ENCODE measurements at places on chromosomes 11 and 22. TPM values are rescaled to one million over a fixed set of nuclear protein-coding genes. Genes with fewer than 3 reads are reported as not detected.

- ATAC-seq, result no peak
These were observed 13.6 kb upstream of the OMP start for GRCh38 chr11:77089004-77089545.

DNA sequence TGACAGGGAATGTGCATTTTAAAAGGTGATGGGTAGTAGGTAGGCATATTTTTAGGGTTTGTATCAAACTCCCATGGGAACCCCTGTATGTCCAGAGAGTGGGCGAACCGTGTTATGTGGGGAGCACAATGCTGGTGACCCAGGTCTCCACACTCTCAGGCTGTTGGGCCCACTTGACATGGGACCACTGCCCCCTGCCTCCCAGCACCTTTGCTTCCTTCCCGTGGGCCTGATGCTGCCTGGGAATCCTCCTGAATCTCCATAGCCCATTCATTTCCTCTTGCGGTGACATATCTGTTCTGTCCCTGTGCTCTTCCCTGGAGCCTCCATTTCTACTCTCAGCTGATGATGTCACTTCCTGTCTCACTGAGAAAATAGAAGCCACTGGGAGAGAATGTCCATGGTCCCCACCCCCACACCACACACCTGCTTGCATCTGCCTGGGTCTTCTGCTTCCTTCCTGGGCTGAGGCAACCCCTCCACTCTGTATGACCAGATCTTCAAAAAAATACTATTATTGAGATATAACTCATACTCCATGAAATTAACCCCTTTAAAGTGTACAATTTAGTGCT lies 55.8 kb upstream of the THY1 start:
- ATAC-seq, result no peak

- ATAC-seq, result no peak
These were observed 23.6 kb downstream of the MYEOV start for GRCh38 chr11:69317401-69318092.

The TYR gene
- total RNA-seq, result not detected

The BACE1 gene
- total RNA-seq, result 17.5 TPM

Data from esophagus mucosa (tissue), 1 donor.